ENCODE measurements at places on chromosomes 2 and 18. TPM values are rescaled to one million over a fixed set of nuclear protein-coding genes. Genes with fewer than 3 reads are reported as not detected.

DNA sequence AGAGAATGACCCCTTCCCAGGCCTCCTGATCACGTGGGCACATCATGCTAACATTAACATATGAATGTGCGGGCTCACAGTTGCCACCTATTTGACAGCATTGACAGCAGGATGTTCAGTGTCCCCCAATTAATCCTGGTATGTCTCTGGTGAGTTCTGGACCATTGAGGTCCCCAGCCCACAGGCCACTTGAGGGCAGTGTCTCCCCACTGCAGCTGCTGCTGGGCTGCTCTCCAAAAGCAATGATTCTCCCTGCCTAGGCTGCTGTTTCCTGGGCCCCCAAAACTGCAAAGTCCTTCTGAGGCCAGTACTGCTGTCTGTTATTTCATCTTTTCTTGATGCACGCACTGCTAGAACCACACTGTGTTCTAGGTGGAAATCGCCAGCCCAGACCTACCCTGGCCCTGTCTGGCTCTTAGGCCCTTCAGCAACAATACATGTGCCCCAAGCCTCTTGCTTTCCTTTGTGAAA, 52.7 kb upstream of the MAPK4 start:
- DNase-seq: no peak

DNA sequence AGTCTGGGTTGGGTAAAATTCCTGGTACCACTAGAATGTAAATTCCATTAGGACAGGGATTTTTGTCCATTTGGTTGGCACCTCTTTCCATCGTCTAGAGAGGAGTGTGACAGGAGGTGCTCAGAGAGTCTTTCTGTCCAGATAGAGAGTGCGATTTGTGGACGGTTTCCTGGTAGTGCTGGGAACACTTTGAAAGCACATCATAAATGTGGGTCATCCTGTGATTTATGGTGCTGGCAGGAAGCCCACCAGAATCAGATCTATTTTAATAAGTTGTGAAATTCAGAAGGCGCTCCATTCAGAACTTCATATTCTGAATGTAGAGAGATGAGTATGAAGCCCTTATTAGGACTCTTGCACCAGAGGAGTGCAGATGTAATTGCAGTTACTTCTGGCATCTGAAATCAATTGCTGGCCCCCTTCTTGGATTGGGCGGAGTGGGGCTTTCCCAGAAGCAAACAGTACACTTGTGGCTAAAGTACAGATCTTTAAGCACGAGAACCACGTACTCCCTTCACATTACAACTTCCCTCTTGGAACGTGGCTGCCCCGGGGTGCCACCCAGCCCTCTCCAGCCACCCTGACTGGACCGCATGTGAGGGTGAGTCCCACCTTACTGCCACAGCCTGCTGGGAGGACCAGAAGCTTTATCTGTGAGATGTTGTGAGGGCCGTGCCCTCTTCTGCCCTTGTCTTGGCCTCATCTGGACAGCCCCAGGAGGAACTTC, 243.2 kb downstream of the MYO3B start:
- no peak for DNase-seq

The PPM1G gene
- 191 TPM for total RNA-seq

The SPC25 gene
- 24.1 TPM for total RNA-seq

GRCh38 chr18:59696311-59697235, 650 bp downstream of the CCBE1 start:
- no peak for DNase-seq

Data from CD8-positive, alpha-beta memory T cell (primary cell).